Activated naive CD4-positive, alpha-beta T cell (primary cell): ENCODE measurements at places on chromosomes 5 and 9.

DNA sequence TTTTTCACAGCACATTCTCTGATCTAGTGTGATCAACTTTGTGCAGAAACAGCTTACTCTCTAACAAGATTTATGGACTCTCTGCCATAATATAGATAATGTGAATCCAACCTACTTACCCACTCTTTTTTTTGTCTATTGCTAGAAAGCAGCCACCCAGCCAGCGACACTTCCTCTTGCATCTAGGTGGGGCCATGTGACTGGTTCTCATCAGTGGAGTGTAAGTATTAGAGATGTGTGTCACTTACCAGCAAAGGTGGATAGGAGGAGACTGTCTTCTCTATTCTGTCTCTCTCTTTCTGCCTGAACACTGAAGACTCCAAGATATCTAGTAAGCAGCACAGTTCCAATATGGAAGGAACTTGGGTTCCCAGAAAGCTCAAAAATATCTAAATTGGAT lies 174.8 kb downstream of the MCTP1 start:
- DNase-seq = no peak

DNA sequence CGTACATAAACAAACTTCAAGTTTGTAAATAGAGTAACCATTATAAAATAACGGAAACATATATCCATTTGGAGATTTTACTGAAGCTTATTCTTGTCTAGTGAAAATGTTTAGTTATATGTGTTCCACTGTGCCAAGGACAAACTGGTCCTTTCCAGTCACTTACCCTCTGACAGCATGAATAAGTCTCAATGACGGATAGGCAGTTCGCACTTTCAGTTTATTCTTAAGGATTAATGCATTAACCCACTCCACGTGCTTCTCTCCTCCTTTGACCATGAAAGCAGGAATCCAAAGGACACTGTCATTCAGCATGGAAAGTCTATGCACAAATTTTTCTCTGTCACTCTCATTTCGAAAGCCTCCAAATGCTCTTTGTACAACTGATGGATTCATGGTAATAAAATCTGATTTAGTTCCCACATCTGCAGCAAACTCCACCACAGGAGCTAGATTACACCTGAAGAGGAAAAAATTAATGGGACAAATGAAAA lies 47.1 kb downstream of the ST8SIA4 start:
- DNase-seq = no peak

DNA sequence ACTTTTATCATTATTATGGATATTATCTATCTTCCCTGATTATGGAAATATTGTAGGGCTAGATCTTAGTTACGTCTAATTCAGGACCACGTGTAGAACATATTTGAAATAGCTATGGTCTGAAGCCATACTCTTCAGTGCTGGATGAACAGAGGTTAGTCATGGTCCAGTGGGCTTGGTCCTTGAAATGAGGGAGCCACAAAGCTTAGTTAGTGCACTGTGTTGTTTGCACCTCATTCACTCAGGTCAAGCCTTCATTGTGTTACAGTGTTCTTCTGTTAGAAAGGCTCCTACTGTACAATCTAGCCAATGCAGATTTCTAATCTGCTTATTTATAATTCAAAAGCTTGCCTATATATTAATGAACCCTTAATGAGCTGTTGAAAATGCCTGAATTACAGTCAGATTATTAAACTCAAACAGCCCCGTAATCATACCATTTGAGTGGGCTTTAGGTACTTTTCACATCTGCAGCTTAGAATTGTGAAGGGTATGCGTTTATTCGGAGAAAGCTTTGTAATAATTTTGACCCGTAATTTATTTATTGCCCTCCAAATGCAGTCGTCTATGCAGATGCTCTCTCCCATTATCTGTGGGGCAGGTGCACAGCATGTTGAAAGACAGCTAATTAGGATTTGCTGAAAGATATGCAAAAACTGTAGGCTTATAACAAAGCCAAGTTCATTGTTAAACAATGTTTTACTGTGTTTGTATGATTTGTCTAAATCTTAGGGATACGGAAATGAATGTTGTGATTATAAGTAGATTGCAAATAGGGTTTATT lies 164.9 kb downstream of the PBX3 start:
- DNase-seq = no peak

DNA sequence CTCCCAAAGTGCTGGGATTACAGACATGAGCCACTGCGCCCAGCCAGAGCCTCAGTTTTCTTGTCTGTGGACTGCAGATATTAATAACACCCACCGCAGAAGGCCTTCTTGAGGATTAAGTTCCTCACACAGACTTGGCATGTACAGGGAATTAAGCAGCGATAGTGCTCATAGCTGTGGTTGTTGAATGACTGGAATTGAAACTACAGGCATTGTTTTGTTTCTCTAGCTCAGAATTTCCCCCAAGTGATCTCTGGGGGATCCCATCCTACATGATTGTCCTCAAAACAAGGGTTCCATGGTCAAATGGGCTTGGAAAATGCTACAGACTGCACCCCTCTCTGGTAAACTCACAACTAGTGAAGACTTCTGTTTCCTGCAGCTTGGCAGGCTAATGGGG lies 44.2 kb upstream of the TDRD7 start:
- DNase-seq = no peak

DNA sequence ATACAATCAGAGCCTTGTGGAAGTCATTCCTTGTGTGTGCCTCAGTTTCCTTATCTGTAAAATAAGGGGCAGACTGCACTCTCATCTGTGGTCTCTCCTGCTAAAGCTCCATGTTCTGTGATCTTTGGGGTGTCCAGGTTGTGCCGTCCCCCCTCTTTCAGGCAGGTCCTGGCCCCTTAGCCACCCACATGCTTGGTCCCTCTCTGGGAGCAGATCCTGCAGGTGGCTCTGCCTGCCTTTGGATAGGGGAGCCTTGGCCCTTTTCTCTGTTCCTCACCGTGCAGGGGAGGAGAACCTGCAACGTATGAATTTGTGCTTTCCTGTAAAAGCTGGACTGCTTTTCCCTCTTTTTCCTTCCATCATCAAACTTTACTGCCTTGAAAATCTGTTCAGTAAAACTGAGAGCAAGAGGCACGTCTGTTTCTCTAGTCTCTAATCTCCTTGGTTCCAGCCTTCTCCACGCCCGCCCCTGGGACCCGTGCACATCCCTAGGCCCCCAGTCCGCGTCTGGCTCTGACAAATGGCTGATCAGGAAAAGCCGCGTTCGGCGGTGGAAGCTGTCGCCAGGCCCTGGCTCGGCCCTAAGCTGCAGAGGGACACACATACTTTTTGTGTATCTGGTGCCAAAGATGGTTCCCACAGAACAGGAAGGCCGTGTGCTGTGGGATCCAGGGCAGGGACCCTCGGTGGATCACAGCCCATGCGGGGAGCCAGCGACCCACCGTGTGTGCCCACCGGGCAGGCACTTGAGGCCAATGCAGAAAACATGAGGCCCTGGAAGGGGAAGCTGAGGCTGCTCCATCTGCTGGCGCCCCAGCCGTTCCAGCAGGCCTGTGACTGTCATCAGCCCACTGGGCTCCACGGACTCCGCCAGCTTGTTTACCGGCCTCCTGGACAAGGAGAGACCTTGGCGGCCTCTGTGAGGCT lies 43.4 kb upstream of the COL5A1 start:
- DNase-seq = no peak

DNA sequence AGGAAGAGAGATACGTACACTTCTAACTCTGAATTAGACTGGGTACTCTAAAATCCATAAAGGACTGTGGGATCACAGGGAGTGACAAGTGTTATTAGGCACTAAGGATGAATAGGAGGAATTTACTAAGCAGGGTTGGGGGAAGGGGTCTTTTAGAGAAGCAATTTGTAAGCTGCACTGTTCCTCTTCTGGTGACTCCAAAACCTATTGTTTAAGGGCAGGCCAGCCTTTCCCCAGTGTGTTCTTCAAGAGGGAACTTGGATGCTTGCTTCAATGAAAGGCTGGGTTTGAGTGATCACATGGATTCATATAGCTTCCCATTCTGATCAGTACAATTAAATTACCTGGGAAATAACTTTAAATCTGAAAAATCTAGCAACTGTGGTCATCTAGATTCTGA lies 71.8 kb downstream of the STX17 start:
- no peak for DNase-seq

DNA sequence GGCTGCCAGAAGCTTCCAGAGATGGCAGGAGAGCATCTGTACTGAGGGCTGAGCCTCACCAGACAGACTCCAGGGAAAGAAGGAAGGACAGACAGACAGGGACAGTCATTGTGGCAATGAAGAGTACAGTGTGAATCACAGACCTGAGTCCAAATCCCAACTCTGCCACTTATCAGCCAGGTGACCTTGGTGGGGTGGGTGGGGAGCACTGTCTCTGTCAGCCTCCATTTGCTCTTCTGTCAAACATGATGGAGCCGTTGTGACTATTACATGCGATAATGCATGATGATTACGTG lies 85.9 kb upstream of the FSTL4 start:
- no peak for DNase-seq

- DNase-seq = no peak
Measured at GRCh38 chr5:41878643-41879478, 8.6 kb upstream of the OXCT1 start.

- DNase-seq = no peak
Measured at GRCh38 chr5:127567026-127567768, 49.8 kb downstream of the PRRC1 start.

DNA sequence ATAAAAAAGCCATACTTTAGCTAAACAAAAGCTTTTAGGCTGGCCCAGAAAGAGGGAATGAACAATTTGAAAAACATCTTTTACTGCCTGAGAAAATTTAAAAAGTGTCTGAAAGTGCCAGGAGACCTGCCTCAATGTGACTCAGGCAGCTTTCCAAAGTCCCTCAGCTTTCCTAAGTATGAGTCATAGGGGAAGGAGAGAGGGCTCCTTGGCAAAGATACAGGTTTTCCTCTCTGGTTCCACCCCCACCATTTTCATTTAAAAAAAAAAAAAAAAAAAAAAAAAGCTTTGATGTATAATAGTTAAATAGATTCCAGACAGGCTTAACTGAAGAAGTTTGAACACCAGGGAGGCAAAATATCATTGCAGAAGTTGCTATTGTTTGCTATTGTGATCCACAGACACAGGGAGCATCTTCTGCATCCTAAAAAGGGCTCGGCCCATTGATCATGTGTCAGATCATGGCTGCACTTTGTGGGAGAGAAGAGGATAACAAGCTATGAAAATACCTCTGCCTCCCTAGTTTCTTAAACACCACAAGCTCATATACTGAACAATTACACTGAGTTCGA lies 71.5 kb downstream of the MRPS27 start:
- no peak for DNase-seq

GRCh38 chr9:20550326-20550725 lies 72.0 kb downstream of the MLLT3 start:
- DNase-seq = no peak

DNA sequence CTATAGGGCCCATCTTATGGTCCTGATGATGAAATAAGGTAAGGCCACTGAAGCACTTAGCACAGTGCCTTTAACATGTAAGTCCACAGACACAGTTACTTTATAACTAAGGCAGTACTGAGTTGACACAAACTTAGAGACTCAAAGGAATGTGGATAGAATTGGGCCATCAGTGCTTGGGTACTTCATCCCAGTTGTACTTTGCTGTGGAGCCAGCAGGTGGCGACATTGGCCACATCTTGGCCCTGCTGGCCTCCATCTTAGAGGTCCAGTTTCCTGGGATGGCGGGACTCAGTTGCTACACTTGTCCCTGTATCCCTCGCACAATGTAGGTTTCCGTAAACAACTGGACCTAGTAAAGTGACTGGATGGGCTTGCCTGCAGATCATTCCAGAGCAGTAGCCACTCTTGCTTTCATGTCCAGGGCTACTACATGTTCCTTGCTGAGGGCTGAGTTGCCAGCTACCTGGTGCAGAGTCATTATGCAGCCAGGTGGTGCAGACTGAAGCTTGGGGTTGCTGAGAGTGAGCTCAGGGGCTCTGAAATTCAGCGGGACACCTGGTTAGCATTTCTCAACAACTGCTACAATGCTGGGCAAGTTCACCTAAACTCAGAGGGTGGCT lies 10.6 kb downstream of the MTAP start:
- DNase-seq = peak; percentile 16

- DNase-seq = no peak
Measured at GRCh38 chr9:126688617-126689016, 74.9 kb downstream of the LMX1B start.

DNA sequence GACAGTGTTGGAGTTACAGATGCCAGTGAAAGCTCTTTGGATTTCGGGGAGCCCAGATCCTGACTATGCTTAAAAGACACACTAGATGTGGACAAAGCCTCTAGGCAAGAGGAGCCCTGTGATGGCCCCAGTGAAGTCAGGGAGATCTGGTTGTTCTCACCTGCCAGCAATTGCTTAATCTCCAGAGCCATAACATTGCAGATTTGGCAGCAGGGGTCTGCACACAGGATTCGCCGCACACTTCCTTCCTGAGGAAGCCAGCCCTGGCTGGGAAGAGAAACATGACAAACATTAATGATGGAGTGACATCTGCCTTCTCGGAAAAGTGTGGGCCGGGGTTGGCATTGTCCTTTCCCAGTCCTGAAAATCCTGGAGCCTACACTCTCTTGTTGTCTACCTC lies 65.2 kb upstream of the PHF24 start:
- no peak for DNase-seq
